ENCODE measurements at places on chromosomes 3 and 15.

DNA sequence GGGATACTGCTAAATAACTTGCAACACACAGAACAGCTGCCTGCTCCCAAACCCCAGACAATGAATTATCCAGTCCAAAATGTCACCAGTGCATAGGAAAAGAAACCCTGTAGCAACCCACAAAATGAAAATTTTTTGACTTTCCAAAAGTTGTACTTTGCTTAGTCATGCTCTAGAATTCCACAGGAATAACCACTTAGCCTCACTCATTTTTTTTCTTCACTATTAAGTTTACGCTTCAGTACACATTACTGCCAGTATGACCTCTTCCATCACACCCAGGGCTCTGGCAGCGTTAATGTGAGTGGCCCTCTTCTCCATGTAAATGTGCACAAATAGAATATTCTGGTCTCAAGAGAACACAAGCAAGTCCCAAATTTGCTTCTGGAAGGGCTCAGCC, 259.8 kb downstream of the MAGI1 start:
- DNase-seq = no peak

DNA sequence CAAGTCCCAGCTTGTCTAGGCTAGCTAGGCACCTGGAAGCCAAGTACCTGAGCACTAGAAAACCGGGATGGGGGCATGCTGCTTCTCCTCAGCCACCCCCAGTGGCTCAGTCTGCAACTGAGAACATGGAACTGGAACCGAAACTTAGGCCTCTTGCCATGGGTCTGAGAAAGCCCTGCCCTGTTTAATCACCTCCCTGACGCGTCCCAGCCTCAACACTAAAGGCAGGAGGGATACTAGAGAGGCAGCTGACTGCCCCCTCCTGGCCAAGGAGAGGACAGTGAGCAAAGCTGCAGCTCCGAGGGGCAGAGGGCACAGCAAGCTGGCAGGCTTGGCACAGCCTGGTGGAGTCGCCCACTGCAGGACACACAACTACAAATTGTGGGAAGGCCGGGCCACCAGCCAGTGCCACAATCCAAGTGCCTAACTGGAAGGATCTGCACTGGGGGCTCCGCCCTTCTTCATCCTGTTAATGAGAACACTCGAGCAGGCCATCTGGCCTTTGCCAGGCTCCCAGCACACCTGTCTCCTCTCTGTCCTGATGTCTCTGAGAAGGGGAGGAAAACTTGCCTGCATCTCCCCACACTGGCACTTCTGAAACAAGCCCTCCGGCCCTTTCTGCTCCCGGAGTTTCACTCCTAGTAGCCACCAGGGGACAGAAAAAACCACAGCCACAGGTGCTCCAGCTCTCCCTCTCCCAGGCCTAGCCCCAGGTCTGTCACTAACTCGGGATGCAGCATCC, 53.7 kb downstream of the BDH1 start:
- peak; percentile 77 for DNase-seq

- no peak for DNase-seq
These were observed 257.1 kb upstream of the TRIM42 start for GRCh38 chr3:140420621-140421357.

DNA sequence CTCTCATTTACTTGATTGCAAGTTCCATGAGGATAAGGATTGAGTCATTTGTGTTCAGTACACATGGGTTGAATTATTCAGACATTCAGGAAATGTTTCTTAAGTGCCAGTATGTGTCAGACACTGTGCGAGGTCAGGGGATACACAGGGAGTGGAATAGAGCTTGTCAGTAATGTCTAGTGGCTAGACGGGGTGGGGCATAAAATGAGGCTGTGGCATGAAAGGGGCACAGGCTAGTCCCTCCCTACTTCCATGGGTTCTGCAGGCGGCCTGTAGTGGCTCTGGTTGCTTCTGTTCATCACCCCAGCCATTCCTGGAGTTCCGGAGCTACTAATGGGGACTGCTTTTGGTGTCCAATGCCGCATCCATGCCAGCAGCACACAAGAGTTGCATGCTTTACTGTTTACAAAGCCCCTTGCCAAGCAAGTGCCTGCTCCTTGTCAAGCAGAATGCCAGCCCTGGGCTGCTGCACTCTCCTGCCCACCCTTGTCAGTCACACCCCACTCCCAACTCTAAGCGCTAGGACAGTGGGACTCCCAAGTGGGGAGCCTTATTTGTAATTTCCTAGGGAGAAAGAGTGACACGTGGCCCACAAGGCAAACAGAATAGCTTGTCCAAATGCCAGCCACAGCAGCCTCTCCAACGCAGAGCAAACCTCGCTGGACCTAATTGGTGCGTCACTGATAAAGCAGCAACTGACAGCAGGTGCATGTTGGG, 70.8 kb downstream of the RAB11A start:
- DNase-seq = no peak

- no peak for DNase-seq
These were observed 42.3 kb upstream of the USP3 start for GRCh38 chr15:63462088-63462487.

DNA sequence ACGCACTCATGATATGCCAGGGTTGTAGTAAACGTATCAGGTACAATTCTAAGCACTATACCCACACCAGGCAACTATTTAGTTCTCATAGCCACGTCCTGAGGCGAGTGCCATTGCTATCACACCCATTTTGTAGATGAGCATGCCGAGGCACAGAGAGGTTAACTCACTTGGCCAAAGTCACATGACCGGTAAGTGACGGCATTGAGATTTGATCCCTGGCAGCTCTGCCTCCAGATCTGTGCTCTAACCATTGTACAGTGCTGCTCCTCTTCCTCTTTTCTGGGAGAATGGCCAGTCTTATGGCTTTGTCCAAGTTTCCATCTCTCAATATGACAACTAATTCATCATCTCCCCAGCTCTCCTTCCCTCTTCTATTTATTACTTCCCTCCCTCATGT, 18.9 kb upstream of the ATP2B2 start:
- no peak for DNase-seq

DNA sequence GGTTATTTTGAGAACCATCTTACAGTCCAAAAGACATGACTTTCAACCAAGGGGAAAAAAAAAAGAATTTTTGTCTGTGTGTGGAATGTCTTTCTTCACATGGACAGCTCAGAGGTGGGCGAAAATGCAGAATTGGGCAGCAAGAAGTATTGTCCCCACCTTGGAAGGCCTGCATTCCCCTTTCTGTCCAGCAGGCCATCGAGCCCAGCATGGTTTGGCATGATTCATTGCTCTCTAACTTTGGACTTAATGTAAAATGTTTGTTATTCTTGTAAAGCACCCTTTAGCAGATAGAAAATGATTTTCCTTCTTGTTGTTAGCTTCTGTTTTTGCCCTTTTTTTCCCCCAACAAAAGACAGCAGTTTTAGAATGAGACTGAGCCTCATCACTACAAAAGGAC, 12.4 kb downstream of the MYO1E start:
- DNase-seq = no peak

GRCh38 chr3:113055201-113055600, 64.4 kb downstream of the GTPBP8 start:
- DNase-seq = no peak

DNA sequence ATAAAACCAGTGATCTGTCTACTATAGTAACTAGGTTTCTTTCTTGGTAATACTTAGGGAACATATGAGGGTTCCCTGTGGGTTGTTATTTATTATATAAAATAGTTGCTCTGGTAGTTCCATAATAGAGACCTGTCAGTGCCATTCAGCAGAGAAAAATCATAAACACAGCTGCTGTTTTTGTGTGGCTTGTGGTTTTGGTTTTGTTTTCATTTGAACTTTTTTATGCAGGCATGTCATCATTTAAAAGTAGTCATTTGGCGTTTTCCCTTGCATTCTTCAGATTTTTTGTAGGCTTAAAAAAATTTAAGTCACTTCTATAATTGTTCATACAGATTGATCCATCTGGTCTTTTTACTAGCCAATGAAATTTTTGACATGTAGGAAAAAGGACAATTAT, 47.9 kb downstream of the PIK3CA start:
- peak; percentile 39 for DNase-seq

GRCh38 chr3:72190050-72190449, 405.1 kb upstream of the PROK2 start:
- DNase-seq = no peak

DNA sequence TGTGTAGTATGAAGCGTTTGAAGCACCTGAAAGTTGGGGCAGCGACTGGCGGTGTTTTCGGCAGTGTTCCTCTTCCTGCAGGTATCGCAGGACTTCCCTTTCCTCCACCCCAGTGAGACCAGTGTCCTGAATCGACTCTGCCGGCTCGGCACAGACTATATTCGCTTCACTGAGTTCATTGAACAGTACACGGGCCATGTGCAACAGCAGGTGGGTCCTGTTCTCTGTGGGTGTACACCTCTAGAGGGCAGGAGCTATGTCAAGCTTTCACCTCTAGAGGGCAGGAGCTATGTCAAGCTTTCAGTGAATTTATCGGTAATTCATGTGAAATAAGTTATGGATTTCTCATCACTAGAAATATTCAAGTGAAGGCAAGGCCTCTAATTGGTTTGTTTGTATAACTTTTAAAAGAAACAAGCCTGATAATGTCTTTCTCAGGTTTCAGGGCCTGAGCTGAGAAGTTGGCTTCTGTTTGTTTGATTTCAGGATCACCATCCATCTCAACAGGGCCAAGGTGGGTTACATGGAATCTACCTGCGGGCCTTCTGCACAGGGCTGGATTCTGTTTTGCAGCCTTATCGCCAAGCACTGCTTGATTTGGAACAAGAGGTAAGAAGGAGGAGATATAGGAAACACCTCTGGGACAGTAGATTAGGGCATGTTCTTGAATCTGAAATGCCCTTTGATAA, 5.3 kb downstream of the TUBGCP4 start:
- peak; percentile 52 for DNase-seq

DNA sequence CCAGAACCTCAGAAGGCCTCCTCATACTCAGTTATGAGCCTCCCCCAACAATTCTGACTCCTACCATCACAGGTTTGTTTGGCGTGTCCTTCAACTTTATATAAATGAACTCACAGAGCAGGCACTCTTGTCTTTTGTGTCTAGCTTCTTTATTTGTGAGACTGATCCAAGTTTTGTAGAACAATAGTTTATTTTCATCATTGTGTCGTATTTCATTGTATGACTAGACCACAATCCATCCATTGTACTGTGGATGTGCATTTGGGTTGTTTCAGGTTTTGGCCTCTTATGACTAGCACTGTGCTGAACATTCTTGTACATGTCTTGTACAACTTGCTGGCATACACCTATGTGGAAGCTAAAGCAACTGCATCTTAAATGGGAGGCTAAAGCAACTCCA, 292.8 kb upstream of the LYSMD4 start:
- no peak for DNase-seq

- DNase-seq = no peak
These were observed 6.2 kb upstream of the OCA2 start for GRCh38 chr15:28105224-28105791.

- DNase-seq = no peak
These were observed 160.6 kb upstream of the CHRM5 start for GRCh38 chr15:33807665-33808064.

- no peak for DNase-seq
These were observed 182.7 kb downstream of the GOLGA6L6 start for GRCh38 chr15:20358779-20359414.

DNA sequence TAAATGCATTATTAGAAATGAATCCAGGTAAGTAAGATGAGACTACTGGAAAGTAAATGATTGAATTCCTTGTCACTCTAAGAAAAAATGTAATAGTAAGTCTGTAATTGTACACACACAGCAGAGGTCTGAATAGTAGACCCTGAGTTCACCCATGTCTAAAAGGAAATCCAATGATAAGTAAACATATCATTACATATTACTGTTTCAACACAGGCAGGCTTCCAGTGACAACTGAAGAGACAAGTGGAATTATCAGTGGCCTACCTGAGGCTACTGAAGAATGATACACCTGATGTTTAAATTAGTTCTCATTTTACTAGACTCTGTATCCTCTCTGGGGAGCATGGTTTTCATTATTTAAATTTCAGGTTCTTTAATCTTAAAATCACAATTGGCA, 6.2 kb upstream of the CCNL1 start:
- DNase-seq = no peak

GRCh38 chr15:98324341-98324970, 323.9 kb upstream of the IGF1R start:
- no peak for DNase-seq

- no peak for DNase-seq
These were observed 138.0 kb upstream of the MEF2A start for GRCh38 chr15:99427668-99428361.

DNA sequence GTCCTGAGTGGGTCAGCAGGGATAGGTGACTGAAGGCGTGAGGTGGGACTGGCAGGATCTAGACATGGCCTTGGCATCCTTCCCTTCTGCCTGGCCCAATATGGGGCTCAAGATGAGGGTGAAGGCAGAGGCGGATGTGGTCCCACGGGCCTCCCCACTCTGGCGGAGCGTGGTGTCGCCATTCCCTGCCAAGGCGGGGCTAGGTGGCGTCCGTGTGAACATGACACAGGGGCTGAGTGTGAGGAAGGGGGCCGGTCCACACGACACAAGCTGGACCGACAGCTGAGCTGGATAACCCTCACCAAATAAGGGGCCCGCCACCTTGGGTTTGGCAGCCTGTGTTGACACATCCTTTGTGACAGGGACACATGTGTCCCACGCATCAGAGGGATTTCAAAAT, 43.1 kb downstream of the ZNF710 start:
- no peak for DNase-seq

GRCh38 chr15:25441111-25441510, 2.3 kb upstream of the UBE3A start:
- no peak for DNase-seq

DNA sequence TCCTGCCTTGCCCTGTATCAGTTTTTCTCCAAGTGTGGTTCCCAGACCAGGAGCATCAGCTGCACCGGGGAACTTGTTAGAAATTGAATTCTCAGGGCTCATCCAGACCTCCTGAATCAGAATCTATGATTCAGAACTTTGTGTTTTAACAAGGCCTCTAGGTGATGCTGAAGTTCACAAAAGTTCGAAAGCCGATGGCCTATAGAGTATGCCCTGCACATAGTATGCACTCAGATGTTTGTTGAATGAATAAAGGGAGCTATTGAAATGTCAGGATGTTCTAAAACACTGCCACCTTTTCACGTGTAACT, 664 bp upstream of the LARP6 start:
- DNase-seq = no peak

DNA sequence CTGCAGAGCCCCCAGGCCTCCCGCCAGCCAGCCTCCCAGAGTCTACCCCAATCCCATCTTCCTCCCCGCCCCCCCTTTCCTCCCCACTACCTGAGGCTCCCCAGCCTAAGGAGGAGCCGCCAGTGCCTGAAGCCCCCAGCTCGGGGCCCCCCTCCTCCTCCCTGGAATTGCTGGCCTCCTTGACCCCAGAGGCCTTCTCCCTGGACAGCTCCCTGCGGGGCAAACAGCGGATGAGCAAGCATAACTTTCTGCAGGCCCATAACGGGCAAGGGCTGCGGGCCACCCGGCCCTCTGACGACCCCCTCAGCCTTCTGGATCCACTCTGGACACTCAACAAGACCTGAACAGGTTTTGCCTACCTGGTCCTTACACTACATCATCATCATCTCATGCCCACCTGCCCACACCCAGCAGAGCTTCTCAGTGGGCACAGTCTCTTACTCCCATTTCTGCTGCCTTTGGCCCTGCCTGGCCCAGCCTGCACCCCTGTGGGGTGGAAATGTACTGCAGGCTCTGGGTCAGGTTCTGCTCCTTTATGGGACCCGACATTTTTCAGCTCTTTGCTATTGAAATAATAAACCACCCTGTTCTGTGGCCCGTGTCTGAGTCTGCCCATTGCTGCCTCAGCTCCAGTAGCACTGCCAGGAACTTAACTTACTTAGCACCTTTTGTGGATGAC, 32.2 kb downstream of the PTPN23 start:
- DNase-seq = no peak

Measured in activated CD4-positive, alpha-beta T cell treated with anti-CD3 and anti-CD28 coated beads, Interleukin-10, Interleukin-2, amounts not matched to agents 100 ng/mL and 50 ng/mL, durations not matched to agents 16 hours and 8 hours (primary cell).